BJ (cell line): ENCODE measurements at places on chromosomes 4 and X.

GRCh38 chrX:46574774-46575381 lies 1.3 kb downstream of the CHST7 start:
- DNase-seq, result no peak

DNA sequence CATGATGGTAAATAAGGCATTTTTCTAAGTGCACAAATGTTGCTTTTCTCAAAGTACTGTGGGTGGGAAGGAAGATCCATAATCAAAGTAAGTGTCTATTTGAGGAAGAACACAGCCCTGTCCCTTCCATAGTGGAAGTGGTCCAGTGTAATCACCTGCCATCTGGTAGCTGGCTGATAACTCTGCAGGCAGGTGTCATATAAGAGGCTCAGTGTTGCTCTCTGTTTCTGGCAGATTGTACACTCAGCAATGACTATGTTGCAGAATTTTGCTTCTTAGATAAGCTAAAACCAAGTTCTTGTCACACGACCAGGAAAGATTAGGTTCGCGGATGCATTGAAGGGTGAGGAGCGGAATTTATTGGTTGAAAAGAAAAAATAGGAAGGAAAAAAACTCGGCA lies 20.9 kb downstream of the SAGE1 start:
- no peak for DNase-seq

DNA sequence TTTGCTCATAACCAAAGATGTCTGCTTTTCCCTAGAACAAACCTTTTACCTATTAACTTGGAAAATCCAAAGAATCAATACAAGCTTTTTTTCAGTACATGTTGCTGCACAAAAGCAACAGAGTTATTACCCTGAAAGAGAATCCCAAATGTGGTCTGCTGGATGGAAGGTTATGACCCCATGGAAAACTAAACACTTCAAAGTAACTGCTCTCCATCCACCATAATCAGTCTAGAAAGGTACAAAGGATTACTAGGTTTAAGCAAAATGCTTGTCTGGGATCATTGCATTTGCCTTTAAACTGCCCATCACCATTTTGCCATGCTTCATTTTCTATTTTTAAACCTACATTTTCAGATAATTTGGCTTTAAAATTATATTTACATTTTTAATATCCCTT lies 11.7 kb downstream of the MMRN1 start:
- no peak for DNase-seq

- DNase-seq, result no peak
Measured at GRCh38 chrX:10935501-10935900, 175.6 kb upstream of the HCCS start.

DNA sequence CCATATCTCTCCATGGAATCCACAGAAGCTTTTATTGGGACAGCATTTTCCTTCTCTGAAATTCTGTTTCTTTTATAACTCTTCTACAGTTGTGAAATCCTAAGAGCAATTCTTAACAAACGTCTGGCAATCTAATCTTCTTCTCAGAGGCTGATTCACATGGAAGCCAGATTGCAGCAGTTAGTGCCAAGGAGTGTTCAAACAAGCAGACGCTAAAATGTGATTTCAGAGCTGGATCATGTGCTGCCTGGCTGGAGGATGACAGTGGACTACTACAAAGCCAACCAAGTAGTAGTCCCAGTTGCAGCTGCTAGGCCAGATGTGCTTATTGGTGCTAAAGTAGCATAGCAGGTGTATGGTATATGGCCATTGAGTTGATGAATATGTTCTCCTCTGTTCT lies 27.7 kb upstream of the GLRB start:
- DNase-seq, result peak; percentile 69

GRCh38 chr4:101271516-101271915 lies 75.8 kb downstream of the PPP3CA start:
- DNase-seq, result no peak

GRCh38 chrX:23694606-23695005 lies 27.3 kb downstream of the PRDX4 start:
- DNase-seq, result no peak

GRCh38 chr4:185270037-185270436 lies 60.6 kb downstream of the SNX25 start:
- DNase-seq, result no peak

DNA sequence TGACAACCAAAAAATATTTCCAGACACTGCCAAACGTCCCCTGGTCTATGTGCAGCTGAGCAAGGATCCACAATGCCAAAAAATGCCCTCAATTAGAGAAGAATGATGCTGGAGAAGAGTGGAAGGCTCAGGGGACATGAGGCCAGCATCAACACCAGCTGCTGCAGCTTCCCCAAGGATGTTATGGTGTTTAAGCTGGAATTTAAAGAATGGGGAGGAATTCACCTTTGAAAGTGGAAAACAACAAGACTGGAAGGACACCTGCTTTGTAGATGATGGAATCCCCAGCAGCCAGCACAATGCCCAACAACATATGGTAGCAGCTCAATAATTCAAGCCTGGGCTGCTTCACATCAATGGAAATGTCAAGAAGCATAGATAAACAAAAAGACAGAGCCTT lies 20.3 kb upstream of the SMPX start:
- no peak for DNase-seq

- no peak for DNase-seq
Measured at GRCh38 chrX:108224218-108224617, 132.6 kb downstream of the ATG4A start.

DNA sequence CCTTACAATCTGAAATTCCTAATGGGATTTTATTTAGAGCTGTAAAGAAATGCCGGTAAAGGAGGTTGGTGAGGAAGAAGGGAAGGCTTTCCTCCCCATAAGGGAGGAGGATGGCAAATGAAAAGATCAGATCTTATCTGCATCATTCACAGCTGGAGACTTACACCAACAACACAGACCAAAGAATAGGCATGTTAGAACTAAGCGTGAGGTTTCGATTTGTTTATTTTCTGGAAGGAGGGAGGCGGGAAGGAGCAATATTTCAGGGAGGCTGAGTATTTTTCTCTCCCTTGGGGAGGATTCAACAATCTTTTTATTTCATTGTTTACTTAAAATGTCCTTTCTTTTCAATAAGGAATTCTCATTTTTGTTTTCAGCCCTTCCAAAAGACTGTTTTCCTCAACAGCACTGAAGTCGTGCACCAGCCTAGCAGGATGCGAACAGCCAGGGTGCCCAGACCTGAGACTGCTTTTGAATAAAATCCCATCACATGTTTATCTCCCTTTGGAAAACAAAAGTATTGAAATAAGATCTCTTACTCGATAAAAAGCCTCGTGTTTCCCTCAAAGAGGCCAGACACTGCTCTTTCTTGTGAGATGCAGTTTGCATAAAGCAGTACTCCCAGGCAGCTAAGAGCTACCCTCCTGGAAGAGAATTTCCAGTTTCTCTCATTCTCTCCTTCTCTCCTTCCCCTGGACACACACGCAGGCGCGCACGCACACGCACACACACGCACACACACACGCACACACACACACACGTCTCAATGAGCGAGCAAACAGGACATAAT lies 236.1 kb downstream of the MGST2 start:
- no peak for DNase-seq

GRCh38 chrX:16826207-16826606 lies 39.9 kb downstream of the TXLNG start:
- no peak for DNase-seq

DNA sequence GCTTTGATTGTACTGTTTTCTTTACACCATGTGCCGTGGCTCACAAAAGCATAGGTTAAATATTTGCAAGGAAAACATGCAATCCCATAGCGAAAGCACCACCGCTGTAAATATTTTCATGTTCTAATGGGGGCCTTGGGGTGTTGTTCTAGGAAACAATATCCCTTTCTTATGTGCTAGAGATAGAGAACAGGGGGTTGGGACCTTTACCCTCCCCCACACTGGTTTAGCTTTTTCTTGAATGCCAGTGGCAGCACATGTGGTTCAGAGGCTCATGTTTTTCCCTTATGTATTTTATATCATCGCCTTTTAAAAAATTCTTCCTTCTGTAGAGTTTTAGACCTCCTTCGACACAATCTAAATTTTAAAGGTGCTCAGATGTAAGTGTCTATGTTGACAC lies 422.6 kb upstream of the TENM3 start:
- DNase-seq, result no peak

- DNase-seq, result no peak
Measured at GRCh38 chr4:176619430-176619829, 173.3 kb downstream of the VEGFC start.
